ENCODE measurements at places on chromosomes 12 and 14. TPM values are rescaled to one million over a fixed set of nuclear protein-coding genes. Genes with fewer than 3 reads are reported as not detected.

Gene CLEC1B
- not detected for total RNA-seq

DNA sequence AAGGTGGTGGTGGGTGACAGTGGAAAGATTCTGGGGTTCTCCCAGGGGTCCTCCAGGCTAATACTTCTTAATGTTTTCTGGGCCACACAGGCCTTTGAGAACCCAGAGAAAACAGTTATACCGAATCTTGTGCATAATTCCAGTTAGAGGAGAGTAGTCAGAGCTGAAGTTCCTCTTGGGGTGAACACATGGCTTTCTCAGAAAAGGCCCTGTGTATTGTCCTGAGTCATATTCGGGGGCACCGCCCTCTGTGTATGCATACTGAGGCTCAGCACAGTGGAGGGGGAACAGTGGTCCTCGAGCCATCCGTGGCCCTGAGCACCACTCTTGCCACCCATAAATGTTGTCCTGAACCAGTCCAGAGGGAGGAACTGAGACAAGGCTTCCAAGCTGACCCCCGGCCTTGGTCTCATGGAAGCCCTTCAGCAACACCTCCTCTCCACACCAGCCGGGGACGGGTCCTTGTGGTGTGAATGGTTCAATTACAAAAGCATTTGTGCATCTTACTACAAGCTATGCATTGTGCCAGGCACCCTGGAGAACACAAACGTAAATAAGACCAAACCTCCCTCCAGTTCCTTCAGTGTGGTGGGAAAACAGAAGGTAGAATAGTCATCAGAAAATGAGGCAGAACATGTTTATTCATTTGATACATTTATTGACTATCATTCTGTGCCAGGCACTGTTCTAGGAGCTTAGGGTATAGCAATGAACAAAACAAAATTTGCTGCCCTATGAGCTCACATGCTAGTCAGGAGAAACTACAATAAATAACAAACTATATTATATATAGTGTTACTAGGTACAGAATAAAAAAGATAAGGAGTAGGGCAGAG is 9.9 kb downstream of the DHRS2 start:
- no peak for DNase-seq

DNA sequence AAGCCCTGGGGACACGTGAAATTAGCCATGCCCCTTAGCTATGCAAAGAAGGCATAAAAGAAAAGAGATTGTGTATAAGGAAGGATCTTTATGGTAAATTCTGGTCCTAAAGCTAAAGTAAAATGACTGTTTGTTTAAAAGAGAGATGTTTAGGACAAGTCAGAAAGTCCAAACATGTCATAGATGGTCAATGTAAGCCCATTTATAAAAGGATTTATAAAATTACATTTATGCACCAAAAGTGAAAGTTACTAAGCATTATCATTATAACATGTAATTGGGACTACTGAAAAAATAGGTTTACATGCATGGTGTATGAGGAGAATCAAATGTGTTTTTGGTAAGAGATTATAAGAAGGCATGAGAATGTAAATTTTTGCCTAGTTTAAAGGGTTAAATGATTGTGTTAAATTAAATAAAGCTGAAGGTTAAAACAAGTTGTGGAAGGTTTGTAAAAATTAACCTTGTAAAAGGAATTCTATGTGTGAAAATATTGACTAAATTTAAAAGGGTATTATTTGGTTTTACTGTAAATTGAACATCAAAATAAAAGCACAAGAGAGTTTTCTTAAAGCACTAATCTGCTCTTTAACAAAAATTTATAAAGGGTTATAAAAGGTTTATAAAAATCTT is 50.4 kb upstream of the TSPAN8 start:
- DNase-seq, result no peak

GRCh38 chr14:35362911-35363374 is 41.6 kb downstream of the NFKBIA start:
- no peak for DNase-seq

GRCh38 chr14:30790827-30791226 is 83.5 kb upstream of the COCH start:
- no peak for DNase-seq

Gene DEGS2
- total RNA-seq, result 0.72 TPM

GRCh38 chr12:90791445-90791844 is 163.5 kb downstream of the CCER1 start:
- no peak for DNase-seq

Gene ANO4
- total RNA-seq, result 5.7 TPM

DNA sequence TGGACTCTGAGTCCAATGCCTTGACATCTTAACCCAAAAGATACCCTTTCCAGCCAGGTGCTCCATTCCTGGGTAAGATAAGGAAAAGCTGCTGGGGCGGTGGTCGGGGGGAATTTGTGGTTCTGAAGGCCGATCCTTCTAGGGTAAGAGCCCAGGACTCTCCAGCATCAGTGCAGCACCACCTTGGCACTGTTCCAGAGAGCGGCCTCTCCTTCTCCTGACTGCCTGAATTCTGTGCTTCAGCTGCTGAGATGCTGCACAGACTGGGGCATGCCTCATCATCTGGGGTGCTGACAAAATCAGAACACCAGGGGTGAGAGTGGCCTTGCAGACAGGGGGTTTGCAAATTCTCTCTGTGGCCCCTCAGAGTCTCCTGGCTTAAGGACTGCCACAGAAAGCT is 87.5 kb downstream of the SPTB start:
- no peak for DNase-seq

GRCh38 chr12:56537546-56537945 is 15.9 kb downstream of the RBMS2 start:
- DNase-seq, result no peak

All from H9 (cell line).